ENCODE measurements at places on chromosomes 2 and 18. TPM values are rescaled to one million over a fixed set of nuclear protein-coding genes. Genes with fewer than 3 reads are reported as not detected.

PGAP1 gene
- 7.9 TPM for total RNA-seq

DNA sequence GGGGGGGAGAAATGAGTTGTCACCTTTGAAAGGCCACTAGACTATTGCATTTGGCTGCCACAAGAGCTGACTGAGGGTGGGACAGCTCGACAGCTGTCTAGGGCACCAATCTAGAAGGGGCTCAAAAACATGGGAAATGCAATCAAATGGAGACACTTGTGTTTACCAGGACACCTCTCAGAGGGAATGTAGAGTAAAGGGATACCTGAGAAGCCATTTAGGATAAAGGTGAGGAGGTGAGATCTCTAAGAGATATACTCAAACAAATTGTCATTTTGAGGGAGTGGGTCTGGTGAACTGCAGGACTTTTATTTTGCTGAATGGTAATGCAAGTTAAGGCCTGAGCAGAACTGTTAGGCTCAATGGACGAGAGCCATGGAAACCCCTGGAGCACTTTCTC is 159.8 kb downstream of the DDX1 start:
- DNase-seq: no peak

- no peak for DNase-seq
These were observed 68.4 kb downstream of the BCL2L11 start for GRCh38 chr2:111189106-111189505.

DOK1 gene
- 12.4 TPM for total RNA-seq

DNA sequence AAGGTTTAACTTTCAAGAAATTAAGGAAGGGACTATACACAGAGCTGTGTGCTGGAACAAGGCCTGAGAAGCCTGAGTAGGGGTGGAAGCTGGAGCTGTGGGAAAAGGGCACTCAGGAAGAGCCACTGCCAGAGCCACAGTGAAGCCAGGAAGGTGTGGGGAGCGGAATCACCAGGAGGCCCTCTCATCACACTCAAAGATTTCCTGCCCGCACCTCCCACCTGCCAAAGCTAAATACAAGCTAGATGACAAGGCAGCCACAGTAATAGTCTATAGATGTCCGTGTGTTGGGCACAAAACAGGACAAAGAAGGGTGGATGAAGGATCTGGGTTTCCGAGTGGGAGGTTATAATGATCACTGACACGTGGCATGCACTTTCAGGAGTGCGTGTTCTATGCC is 126.0 kb downstream of the ZNF532 start:
- no peak for DNase-seq

CFC1 gene
- total RNA-seq: 0.76 TPM

All from left cardiac atrium (tissue), 4 donors.